NCI-H1694 (cell line): ENCODE measurements at places on chromosomes 16 and 17.

GRCh38 chr16:23124315-23124714, 24.9 kb downstream of the USP31 start:
- no peak for DNase-seq

DNA sequence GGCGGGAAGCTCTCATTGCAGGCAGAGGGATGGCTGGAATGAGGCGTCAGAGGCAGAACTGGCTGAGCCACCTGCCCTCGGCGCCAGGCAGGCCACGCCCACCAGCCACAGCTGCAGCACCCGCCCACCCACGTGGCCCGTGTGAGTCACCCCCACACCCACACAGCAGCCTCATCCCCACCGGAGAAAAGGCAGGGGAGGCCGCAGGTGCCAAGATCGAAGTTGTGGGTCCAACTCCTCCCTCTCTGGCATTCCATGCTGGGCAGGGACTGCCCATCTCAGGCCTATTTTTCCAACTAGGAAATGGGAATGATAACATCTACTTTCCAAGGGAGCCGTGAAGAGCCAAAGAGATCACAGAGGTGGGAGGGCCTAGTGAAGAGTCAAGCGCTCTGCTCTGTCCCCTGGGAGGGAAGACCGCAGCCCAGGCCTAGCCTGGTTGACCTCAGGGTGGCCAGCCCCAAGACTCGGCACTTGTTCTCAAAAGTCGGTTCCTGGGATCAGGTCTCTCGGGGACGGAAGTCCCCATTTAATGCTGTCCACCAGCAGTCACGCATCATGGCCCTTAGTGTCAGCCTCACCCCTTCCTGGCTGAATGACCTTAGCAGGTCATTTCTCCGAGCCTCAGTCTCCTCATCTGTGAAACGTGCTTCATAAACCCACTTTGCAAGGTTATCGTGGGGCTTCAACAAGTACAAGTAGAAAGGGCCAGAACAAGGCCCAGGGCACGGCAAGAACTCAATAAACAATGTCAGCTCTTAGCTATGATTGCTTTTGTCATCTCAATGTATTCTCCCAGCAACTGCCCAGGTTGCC, at the start of gene TRPV3:
TSS of gene TRPV3 (minus strand) at position 45 of the 816 bp plus-strand sequence. CDS start 2,962 bp downstream, outside the sequence.
- DNase-seq = no peak

DNA sequence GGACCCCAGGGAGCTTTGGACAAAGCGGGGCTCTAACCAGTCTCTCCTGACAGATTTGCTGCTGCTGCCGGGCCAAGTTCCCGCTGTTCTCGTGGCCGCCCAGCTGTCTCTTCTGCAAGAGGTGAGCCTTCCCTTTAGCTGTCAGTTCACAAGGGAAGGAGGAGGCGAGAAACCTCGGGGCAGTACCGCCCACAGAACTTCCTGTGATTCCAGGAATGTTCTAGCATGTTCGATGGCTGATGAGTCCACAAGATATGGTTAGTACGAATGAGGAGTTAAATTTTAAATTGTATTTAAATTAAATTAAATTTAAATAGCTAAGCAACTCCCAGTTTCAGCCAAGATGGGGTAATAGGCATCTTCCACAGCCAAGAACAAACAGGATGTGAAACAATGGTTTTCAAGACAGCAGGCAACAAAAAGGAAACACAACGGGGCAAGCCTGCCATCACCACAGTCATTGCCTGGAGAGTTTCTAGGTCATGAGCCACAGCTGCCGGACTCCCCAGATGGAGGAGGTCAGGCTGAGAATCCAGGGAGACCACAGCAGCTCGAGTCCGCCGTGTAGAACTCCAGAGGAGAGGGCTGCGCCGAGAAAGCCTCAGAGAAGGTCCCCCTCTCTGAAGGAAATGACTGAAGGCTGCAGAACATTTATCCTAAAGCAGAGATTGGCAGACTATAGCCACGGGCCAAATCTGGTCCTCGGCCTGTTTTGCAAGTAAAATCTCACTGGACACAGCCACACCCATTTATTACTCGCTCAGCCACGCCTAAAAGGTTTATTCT, 9.5 kb upstream of the TCF25 start:
- no peak for DNase-seq

GRCh38 chr17:77755410-77755963, 203.0 kb upstream of the TNRC6C start:
- no peak for DNase-seq

DNA sequence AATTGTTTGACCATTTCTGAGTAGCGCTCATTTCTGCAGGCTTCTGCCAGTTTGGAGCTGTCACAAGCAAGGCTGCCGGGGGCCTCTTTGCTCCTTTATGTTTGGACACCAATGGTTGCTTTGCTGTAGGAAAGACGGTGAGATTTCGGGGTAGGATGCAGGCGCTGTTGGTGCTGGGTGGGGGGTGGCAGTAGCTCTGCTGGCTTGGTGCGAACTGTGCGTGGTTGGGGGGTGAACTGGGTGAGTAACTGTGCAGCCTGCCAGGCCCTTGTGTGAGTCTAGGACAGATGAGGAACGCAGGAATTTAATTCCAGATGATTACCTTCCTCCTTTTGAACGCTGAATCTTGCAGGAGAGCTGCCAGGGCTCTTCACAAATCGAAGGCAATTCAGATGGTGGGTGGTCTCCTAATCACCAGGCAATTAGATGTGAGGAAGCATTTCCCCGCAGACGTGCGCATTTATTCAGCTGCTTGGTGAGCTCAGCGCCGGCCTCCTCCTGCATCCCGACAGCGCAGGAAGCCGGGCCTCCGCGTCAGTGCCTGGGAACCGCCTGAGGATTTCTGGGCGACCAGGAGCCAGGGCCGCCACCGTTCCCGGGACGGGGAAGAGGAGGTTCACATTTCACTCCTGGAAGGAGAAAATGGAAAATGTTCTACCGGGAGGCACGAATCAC, 154.4 kb downstream of the FOXL1 start:
- no peak for DNase-seq

GRCh38 chr17:37503148-37503547, 13.5 kb downstream of the DUSP14 start:
- no peak for DNase-seq
